ENCODE measurements at places on chromosomes 4 and X. TPM values are rescaled to one million over a fixed set of nuclear protein-coding genes. Genes with fewer than 3 reads are reported as not detected.

GRCh38 chrX:21132686-21133393 lies 241.4 kb upstream of the CNKSR2 start:
- no peak overlapping the region for H3K4me3 ChIP-seq
- DNase-seq = no peak
- H3K27ac ChIP-seq = no peak overlapping the region
- H3K27me3 ChIP-seq = peaks cover 5% of the 10 kb centered on the region

DNA sequence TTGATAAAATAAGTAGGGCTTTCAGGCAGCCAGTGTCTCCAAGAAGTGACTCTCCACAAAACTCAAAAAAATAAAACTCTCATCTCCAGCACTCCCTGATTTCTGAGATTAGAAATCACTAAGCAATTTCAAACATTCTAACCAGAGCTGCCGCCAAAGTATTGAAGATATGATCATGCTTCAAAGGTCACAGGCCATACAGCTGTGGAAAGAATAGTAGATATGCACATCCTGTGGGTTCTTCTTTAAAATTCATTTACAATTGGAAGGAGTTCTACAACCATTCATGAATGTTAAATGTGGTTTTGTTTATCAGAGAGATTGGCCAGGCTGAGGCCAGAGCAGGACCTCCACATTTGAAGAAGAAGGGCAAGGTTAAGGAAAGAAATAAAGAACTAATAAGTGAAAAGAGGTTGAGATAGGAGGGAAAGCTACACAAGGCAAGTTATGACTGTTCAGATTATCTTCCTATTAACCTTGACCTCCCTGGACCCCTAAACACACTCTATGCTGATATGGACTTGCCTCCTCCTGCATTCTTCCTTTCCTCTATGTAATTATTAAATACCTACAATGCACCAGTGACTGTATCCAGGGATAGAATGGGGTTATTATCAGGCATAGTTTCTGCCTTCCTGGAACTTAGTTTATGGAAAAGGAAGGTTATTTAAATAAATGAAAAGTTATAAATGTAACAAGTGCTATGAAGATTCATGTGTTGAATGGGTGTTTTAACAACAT lies 56.4 kb downstream of the USP38 start:
- peaks cover 2% of the 10 kb centered on the region for H3K27me3 ChIP-seq
- H3K4me3 ChIP-seq = no peak overlapping the region
- no peak overlapping the region for H3K27ac ChIP-seq
- no peak for DNase-seq
- no peaks in the 10 kb centered on the region for H3K36me3 ChIP-seq

DNA sequence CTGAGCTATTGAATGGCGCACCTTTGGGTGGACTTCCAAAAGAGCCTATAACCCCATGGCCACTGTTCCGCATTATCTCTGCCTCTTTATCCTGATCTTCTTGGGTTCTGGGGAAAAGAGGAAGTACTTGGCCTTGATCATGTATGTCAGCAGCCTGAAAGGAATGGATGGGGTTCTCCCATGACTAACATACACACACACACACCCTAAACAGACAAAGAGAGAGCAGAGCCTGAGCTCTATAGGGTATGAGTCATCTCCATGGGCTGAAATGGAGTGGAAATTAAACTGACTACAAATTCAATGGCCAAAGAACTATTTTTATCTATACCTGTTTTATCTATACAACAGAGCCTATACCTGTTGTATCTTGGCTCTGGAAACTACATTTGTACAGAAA lies 141.5 kb upstream of the MTMR8 start:
- H3K27ac ChIP-seq = no peak overlapping the region
- no peak overlapping the region for H3K4me3 ChIP-seq
- H3K36me3 ChIP-seq = no peaks in the 10 kb centered on the region
- DNase-seq = no peak

The MGAT4D gene
- not detected for polyA plus RNA-seq

The CCNB3 gene
- polyA plus RNA-seq = 0.46 TPM
